ENCODE measurements at places on chromosomes 12 and 14. TPM values are rescaled to one million over a fixed set of nuclear protein-coding genes. Genes with fewer than 3 reads are reported as not detected.

VCPKMT gene
- total RNA-seq = 17.3 TPM

DTX3 gene
- 37.1 TPM for total RNA-seq

SIRT4 gene
- 4.9 TPM for total RNA-seq

GALNT4 gene
- 7.6 TPM for total RNA-seq

CCDC88C gene
- 272 TPM for total RNA-seq

FGD6 gene
- total RNA-seq = 0.69 TPM

DHRS2 gene
- total RNA-seq = not detected

KRT77 gene
- not detected for total RNA-seq

AGAP2 gene
- 66.7 TPM for total RNA-seq

SPX gene
- total RNA-seq = 0.49 TPM

DNA sequence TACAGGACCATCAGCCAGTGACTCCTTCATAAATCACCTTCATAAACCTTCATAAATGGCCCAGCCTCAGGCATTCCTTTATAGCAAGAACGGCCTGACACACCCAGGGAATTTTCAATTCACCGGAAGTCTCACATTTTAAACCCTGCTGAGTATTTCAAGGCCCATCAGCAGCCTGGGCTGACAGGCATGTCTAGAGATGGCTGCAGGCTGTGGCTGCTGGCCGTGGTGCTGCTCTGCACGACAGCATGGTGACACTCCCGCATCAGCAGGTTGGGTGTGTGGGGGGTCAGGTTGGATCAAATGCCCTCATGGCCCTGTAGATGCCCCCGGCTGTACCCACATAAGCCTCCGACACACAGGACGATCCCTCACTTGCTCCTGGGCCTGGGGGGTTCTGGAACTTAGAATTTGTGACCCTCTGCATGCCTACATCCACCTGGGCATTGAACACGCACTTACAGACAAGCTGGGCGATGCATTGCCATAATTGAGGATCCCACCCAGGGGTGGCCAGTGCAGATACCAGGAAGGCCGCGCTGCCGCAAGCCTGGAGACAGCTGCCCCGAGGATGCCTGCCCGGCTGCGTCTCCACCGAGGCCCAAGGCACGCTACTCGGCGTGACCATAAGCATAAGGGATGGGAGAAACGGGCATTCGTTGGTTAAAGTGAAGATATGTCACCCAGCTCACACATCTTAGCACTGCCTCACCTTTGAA is 124.3 kb downstream of the PIWIL1 start:
- no peaks in the 10 kb centered on the region for H3K27me3 ChIP-seq
- no peak overlapping the region for H3K4me3 ChIP-seq
- H3K36me3 ChIP-seq = no peaks in the 10 kb centered on the region
- no peak for DNase-seq
- no peak overlapping the region for H3K27ac ChIP-seq

DNA sequence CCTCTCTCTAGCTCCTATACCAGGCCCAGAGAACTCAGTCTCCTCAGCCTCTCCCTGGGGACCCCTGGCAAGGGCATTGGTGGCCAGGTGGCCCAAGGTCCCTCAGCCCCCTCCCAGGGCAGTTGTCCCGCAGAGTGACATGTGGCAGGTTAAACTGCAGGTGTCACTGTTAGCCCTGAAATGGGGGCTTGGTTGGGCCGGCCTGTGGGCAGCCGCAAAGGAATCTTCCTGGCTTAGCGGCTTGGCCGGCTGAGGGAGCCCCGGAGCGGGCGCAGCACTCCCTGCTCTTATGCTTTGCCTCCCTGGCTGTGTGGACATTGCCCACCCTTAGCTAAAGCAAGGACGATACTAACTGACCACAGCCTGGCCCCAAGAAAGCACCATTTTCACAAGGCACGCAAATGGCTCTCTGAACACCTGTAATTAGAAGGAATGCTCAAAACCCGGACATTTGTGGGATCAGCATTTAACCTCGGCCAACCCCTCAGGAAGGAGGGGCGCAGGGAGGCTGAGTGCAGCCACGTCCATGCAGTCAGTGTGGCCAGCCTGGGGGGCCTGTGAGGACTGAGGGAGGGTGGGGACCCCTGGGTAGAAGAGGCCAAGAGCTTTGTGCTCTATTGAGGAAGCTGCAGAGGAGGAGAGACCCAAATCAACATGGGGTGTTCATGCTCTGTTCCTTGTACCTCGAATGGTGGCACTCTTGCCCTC is 82.2 kb downstream of the PAPOLA start:
- H3K4me3 ChIP-seq = no peak overlapping the region
- DNase-seq = no peak
- no peaks in the 10 kb centered on the region for H3K4me1 ChIP-seq
- H3K27ac ChIP-seq = no peak overlapping the region

GRCh38 chr12:108146035-108146893 is 17.2 kb downstream of the WSCD2 start:
- H3K27ac ChIP-seq = no peak overlapping the region
- H3K27me3 ChIP-seq = no peaks in the 10 kb centered on the region
- no peak for DNase-seq
- no peaks in the 10 kb centered on the region for H3K36me3 ChIP-seq

- no peaks in the 10 kb centered on the region for H3K36me3 ChIP-seq
- H3K4me3 ChIP-seq = no peak overlapping the region
- no peak overlapping the region for H3K27ac ChIP-seq
- H3K27me3 ChIP-seq = peaks cover 15% of the 10 kb centered on the region
- DNase-seq = no peak
These were observed 60.0 kb downstream of the NOC4L start for GRCh38 chr12:132204063-132204792.

GRCh38 chr14:21852061-21852664 is 178.5 kb upstream of the OR4E1 start:
- no peaks in the 10 kb centered on the region for H3K27me3 ChIP-seq
- H3K4me3 ChIP-seq = peak overlapping the region; percentile 27
- peak; percentile 64 for DNase-seq
- no peak overlapping the region for H3K27ac ChIP-seq

DNA sequence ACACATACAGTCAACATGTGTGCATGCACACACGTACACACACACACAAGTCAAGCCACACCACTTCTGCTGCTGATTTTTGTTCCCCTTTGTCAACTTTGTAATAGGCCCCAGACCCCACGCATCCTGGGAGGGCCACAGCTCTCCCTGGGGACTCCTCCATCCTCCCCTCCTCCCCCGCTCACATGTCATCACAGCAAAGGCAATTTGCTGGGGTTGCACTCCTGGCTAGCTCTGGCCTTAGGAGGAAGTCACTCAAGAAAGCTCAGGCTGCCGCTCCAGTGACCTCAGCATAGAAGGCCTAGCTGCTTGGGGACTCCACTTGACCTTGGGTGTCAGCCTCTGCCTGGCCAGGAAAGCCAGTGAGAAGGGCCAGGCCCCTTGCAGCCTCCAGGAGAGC is 27.2 kb downstream of the NGB start:
- no peak overlapping the region for H3K4me3 ChIP-seq
- no peaks in the 10 kb centered on the region for H3K36me3 ChIP-seq
- no peaks in the 10 kb centered on the region for H3K4me1 ChIP-seq
- no peak for DNase-seq
- no peaks in the 10 kb centered on the region for H3K27me3 ChIP-seq

DNA sequence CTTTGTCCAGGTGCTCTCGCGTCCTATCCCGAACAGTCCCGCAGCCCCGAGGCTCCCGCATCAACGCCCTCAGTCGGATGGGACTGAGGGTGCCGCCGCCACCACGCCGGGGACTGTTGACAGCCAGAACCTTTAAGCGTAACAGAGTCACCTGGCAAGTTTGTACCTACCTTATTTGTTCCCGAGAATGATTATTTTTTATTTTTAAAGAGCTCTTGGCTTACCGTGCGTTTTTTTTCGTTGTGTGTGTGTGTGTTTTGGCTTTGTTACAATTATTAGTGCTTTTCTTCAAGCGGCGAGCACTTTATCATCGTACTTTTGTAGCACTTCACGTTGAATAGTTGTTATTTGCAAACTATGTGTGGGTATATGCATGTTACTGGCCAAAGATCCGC is 463 bp downstream of the COA8 start:
- no peak for DNase-seq
- peaks cover 50% of the 10 kb centered on the region for H3K4me1 ChIP-seq
- peak overlapping the region; percentile 84 for H3K4me3 ChIP-seq
- no peaks in the 10 kb centered on the region for H3K36me3 ChIP-seq

DNA sequence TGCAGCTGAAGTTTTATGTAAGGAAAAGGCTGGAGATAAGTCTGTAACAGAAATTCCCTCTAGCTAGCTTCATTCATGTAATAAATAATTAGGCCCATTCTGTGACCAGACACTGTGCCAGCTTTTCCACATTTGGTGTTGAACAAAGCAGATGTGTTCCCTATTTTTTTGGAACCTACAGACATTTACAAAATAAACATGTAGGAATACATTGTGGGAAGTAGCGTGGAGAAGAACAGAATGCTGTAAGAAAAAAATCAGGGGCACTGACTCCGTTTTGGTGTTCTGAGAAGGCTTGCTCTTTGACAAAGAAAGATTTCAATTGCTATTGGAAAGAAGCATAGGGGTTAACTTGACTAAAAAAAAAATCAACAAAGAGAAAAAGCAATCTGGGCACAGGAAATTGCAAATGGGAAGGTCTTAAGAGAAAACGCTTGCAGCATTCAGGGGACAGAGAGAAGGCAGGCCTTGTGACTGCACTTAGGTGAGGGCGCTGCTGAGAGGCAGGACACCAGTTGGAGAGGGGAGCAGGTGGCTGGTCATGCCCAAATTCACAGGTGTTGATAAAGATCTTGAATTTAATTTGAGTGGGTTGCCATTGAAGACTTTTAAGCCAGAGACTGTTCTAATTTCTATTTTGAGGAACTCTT is 4.0 kb downstream of the FAR2 start:
- no peaks in the 10 kb centered on the region for H3K27me3 ChIP-seq
- peaks cover 21% of the 10 kb centered on the region for H3K4me1 ChIP-seq
- DNase-seq = no peak
- H3K4me3 ChIP-seq = no peak overlapping the region
- no peak overlapping the region for H3K27ac ChIP-seq
- H3K36me3 ChIP-seq = no peaks in the 10 kb centered on the region

GRCh38 chr14:28057359-28058296 is 709.0 kb upstream of the FOXG1 start:
- H3K4me1 ChIP-seq = no peaks in the 10 kb centered on the region
- no peaks in the 10 kb centered on the region for H3K27me3 ChIP-seq
- no peaks in the 10 kb centered on the region for H3K36me3 ChIP-seq

GRCh38 chr12:123787466-123787865 is 25.4 kb downstream of the DNAH10 start:
- no peaks in the 10 kb centered on the region for H3K36me3 ChIP-seq
- no peak for DNase-seq
- no peak overlapping the region for H3K27ac ChIP-seq
- H3K27me3 ChIP-seq = no peaks in the 10 kb centered on the region

DNA sequence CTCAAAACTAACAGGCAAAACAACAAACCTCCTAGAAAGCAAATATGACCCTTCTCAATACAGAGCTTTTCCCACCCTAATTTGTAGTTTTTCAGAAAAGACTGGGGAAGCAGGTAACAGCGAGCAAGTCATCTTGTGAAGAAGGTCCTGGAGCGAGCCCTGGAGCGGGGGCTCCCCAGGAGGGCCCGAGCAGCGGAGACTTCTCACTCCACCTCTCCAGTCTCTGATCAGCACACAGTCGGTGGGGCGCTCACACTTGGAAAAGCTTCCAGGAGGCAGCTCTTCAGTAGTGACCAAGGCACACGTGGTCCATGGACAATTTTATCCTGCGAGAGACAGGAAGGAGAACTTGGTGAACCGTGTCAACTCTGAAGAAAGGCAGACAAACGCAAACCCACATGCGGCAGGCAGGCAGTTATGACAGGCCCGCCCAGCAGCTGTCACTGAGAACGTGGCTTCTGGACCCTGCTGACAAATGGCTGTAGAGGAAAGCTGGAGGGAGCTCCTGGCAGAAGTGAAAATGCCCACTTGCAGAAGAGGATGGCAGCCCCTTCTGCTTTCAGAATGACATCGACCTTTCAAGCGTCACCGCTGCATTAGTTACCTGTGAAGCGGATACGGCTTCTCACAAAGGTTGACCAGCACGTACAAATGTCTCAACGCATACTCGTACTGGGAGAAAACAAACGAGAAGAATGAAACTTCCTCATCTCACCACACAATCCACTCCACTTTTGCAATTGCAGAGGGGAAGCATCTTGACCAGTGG is 44.2 kb downstream of the LGMN start:
- no peak for DNase-seq
- H3K4me3 ChIP-seq = no peak overlapping the region
- no peaks in the 10 kb centered on the region for H3K27me3 ChIP-seq
- no peak overlapping the region for H3K27ac ChIP-seq
- no peaks in the 10 kb centered on the region for H3K36me3 ChIP-seq
- H3K4me1 ChIP-seq = no peaks in the 10 kb centered on the region

- H3K27me3 ChIP-seq = no peaks in the 10 kb centered on the region
- peak overlapping the region; percentile 71 for H3K4me3 ChIP-seq
- H3K36me3 ChIP-seq = no peaks in the 10 kb centered on the region
- peak overlapping the region; percentile 74 for H3K27ac ChIP-seq
- peaks cover 33% of the 10 kb centered on the region for H3K4me1 ChIP-seq
- no peak for DNase-seq
These were observed 1.3 kb upstream of the ARHGAP5 start for GRCh38 chr14:32075672-32076277.

DNA sequence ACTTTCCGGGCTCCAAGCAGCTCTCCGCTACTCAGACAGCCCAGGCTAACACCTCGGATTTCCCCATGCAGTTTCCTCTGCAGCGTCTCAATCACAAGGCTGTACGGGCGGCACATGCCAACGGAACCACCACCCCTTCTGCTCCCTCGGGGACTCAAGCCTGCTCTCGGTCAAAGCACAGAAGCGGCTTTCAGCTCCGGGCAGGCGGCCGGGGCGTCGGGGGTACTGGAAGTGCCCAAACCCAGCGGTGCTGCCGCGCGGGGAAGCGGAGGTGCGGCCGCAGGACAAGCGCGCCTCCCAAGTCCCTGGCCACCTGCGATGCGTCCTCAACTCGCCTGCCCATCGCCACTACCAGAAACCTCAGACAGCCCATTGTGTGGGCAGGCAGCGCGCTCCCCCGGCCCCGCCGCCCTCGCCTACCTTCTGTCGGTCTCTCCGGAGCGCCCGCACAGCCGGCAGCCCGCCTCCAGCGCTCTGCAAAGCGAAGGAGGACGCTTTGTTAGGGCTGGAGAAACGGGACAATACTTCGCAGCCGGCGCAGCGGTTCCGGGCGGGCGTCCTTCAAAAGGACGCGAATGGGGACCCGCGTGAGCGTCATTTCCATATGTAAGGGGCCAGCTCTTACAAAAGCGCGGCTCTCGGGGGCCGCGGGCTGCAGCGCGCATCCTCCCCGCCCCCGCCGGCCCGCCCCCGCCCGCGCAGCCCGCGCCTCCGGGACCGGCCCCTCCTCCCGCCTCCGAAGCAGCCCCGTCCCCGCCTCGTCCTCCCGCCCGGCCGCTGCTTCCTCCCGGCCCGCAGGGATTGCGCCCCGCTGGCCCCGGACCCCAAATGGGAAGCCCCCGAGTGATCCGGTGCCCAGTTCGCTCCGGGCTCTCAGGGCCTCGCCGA is 674 bp downstream of the NIN start:
- peak overlapping the region; percentile 60 for H3K27ac ChIP-seq
- H3K4me1 ChIP-seq = peaks cover 56% of the 10 kb centered on the region
- peak; percentile 82 for DNase-seq
- no peaks in the 10 kb centered on the region for H3K36me3 ChIP-seq
- H3K27me3 ChIP-seq = no peaks in the 10 kb centered on the region
